OCI-M1 (cell line): ENCODE measurements at places on chromosomes 6 and 20.

DNA sequence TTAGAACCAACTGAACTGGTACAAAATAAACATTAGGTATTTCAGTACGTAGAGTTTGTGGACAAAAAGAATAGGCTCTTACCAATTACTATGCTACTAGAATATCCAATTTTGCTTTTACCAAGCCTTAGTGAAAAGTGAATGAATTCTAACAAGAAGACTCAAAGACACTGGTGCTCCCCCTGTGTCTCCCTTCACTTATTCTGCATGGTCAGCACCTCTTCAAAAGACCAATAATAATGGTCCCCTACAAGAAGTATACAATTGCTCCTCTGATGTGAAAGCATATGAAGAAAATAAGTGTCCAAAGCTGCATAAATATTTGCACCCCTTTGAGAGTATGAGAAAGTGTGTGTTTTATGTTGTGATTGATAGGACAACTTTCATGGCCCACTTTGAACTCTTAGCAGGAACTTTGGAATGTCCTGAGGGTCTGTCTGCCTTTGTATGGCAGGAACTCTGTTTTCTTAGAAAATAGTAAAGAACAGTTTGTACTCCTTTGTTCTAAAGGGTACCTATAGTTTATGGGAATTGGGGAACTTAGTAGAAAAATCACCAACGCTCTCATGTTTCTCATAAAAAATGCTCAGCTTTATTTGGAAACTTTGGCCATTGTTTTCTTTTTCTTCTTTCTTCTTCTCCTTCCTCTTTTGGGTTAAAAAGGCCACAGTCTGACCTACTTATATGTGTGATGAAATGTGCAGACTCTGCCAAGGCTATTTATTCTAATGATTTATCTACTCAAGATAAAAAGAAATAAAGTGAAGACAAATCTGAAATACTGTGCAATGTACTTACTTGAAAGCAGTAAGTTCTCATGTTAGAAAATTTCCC, 352.4 kb downstream of the LAMA2 start:
- DNase-seq, result no peak

DNA sequence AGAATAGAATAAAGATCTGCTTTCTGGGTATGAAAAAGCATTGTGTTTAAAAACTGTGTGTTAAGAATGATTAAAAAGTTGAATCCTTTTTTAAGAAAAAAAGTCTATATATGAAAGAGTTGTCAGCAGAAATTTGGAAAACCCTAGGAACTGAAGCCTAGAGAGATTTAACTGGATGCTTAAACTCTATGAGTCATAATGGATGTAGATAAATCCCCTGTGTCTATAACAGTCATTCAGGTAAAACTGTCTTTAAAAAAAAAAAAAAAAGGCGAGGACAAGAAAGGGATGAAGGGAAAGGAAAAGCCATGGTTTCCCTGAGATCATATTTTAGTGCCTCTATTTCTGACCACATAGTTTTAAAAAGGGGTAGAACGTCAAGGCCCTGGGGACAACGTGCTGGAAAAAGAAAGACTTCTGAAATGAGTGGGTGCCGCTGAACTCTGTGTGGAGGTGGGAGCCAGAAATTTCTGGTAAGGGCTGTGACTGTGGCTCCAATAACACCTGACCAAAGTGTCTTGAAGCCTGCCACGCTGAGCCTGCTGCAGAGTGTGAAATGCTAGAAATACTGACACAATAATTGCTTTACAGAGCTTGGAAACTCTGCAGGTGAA, 302.6 kb upstream of the ARID1B start:
- no peak for DNase-seq

GRCh38 chr6:107230024-107230423, 114.7 kb upstream of the BEND3 start:
- DNase-seq, result no peak

GRCh38 chr6:16434885-16435284, 196.5 kb downstream of the GMPR start:
- peak; percentile 54 for DNase-seq

GRCh38 chr6:142906945-142907470, 38.0 kb downstream of the HIVEP2 start:
- DNase-seq, result no peak

GRCh38 chr6:135331002-135331401, 149.9 kb downstream of the MYB start:
- DNase-seq, result peak; percentile 27

DNA sequence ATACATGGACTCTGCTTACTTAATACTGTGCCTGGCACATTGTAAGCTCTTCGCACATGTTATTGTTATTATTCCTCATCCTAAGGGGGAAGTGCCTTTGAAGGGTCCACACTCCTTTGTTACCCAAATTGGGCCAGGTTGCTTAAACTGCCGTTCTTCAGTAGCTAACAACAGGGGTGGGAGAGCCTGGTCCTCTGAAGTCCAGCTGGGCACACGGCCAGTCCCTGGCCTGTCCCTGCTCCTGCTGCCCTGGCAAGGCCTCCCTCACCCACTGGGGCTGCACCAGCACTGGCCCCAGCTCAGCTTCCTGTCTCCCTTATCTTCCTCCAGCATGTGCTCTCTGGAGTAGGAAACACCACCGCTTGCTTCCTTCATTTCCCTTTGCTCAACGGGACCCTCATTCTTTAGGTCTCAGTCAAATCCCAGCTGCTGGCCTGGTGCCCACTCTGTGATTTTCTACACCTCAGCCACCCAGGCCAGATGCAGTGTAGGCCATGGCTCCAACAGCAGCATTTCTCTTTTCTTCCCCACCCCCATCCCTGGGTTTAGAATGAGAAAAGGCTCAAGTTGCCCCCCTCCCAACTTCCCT, 5.5 kb upstream of the PROCR start:
- DNase-seq, result peak; percentile 56

GRCh38 chr20:12012241-12013222, 94.8 kb downstream of the BTBD3 start:
- peak; percentile 80 for DNase-seq

DNA sequence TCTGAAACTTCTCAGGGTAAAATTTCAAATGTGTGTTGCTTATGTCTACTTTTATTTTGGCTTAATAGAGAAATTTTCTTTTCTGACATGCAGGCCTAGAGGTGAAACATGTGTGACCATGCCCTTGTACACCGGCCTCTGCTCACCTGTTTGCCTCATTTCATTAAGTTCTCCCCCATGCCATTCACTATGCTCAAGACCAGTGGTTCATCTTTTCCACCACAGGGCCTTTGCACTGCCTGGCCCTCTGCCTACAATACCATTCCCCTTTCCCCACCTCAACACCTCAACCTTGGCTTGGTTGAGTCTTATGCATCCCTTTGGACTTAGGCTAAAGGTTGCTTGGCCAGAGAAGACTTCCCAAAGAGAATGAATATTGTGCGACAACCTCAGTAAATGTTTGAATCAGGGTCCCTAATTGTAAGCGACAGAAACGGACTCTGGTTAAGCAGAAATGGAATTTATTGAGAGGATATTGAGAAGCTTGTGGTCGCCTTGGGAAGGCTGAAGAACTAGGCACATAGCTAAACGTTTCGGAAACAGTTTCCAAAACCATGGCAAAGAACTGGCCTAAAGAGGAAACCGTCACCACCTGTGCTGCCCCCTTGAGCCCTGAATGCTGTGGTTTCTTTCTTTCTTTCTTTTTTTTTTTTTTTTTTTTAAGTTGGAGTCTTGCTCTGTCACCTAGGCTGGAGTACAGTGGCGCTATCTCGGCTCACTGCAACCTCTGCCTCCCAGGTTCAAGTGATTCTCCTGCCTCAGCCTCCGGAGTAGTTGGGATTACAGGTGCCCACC, 152.2 kb downstream of the SOX4 start:
- DNase-seq, result no peak

DNA sequence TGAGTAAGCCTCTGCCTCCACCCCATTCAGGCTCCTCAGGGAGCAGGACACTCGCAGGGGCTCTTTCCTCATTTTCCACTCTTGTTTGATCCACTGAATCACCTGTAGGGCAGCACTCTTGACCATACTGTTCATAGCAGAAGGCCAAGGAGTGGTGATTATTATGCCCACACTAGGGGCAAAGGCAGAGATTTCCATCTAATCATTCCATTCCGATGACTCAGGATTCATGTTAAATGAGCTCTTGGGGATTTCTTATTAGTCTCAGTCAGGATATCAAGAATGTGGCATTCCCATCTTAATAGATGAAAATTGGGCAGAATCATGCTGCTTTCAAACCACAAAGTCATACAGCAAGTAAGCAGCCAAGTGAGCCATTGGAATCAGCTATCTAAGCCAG, 101.9 kb upstream of the MOCS1 start:
- no peak for DNase-seq

GRCh38 chr6:37171201-37171969, 1.4 kb downstream of the PIM1 start:
- DNase-seq, result peak; percentile 76

GRCh38 chr6:156600678-156601077, 176.5 kb upstream of the ARID1B start:
- no peak for DNase-seq

- DNase-seq, result no peak
These were observed 238.8 kb upstream of the ECI2 start for GRCh38 chr6:4374216-4374615.

DNA sequence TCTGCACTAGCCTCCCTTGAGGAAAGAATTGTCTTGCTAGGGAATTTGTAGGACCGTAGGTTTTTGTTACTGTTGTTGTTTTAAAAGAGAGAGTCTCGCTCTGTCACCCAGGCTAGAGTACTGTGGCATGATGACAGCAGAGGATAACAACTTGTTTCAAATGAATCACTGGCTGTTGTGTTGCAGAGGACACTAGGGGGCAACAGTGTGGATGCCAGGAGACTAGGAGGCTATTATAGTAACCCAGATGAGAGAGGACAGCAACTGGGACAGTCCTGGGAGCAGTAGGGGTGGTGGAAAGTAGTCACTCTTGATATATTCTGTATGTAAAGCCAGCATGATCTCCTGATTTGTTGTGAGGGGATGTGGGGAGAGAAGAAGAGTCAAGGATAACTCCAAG, 41.8 kb upstream of the LAMA4 start:
- peak; percentile 47 for DNase-seq

DNA sequence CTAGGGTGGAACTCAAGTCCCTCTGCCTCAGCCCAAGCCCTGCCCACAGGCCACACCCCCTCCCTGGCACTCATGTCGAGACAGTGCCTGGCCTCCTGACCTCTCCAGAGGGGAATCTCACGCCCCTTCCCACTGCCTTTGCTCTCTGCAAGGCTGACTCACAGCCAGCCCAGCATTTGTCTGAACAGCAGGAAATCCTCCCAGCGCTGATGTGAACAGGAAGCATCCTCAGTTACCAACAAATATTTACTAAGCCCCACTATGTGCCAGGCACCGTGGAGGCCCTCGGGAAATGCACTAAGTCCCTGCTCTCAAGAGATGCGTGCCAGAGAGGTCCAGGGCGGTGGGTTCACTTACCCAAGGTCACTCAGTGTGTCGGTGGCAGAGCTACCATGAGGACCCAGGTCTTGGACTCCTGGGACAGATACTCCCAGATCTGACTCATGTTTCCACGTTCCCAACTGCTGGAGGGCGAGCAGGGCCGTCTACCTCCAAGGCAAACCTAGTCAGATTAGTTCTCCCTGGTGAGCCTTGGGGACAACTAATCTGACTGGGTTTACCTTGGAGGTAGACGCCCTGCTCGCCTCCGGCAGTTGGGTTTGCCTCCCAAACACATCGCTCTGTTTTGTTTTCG, 7.8 kb downstream of the ADA start:
- DNase-seq, result peak; percentile 6

- DNase-seq, result peak; percentile 31
These were observed 90.1 kb upstream of the EDN1 start for GRCh38 chr6:12200015-12200564.

DNA sequence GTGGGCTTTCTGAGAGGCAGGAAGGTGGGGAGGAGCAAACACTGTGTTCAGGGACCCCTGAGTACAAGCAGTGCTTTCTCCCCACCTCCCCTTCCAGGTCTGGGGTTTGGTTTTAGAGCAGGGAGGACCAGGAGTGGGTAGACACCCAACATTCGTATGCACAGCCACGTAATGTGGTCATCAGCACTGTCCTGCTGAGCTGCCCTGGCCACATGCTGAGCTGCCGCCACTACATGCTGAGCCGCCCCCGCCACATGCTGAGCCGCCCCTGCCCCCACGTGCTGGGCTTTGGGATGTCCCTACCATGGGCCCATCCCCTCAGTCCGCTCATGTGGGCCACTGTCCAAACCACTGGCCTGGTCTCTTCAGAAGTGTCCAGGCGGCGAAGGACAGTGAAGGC, 214.9 kb upstream of the CST7 start:
- no peak for DNase-seq

- DNase-seq, result no peak
These were observed 42.4 kb downstream of the HFE start for GRCh38 chr6:26129656-26130055.

GRCh38 chr6:90910893-90911292, 324.0 kb upstream of the MAP3K7 start:
- DNase-seq, result no peak

GRCh38 chr20:2169456-2170088, 67.9 kb downstream of the STK35 start:
- no peak for DNase-seq

GRCh38 chr6:122569230-122569771, 40.9 kb upstream of the PKIB start:
- DNase-seq, result no peak

- DNase-seq, result no peak
These were observed 301.1 kb downstream of the TAF4 start for GRCh38 chr20:61764471-61765025.

DNA sequence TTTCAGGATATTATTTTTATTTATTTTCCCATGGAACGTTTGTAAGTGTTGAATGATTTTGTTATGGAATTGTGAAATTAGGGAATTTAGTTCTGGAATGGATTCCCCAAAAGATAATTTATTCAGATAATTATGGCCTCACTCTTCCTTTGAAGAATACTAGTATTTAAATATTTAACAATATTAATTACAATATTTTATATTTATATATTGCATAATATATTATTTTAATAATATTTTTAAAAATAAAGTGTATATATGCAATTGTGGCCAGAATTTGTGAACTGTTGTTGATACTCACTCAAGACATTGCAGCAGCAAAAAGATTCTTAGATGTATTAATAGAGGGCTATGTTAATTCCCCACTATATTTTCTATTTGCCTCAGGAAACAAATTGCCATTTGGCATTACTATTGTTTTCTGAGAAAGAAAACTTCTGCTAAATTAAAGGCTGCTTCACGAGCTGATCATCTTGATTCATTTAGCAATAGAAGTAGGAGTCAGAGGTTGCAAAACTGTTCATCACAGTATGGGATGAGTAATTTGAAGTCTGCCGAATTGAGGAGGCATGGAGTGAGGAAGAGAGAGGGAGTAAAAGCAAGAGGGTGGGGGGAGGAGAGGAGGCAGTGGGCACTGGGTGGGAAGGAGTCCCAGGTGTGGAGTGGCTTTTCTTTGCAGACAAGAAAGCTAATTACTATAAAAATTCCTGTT, 729.2 kb downstream of the DHX35 start:
- DNase-seq, result no peak

DNA sequence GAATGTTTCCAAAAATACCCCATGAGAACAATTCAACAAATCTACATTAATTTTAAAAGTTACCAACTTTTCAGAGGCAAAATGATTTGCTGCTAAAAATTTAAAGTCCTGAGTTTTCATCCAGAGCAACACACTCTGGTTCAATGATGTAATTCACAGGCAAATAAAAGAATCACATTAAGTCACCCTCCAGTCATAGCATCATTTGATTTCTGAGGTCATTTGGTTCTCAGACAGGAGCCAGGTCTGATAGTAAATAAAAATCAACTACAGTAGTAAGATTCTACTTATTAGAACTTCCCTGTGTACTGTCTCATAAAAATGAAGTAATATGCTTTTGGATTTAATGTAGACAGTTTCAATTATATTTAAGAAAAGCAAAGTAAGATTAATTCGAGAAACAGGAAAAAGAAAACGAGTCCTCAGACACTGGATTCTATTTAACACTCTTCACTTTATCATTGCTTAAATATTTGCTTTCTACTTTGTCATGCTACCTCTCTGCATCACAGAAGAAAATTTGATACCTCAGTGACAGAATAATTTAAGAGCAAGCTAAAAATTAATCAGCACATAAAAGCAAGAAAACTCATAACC, 25.8 kb downstream of the MAP7 start:
- DNase-seq, result no peak
